Activated CD4-positive, CD25-positive, alpha-beta regulatory T cell treated with anti-CD3 and anti-CD28 coated beads, Interleukin-2, amount 50 U/mL, for 72 hours (primary cell): ENCODE measurements at places on chromosomes 12 and 14.

- no peak for DNase-seq
Measured at GRCh38 chr12:107917912-107918800, 143.7 kb downstream of the ASCL4 start.

- no peak for DNase-seq
Measured at GRCh38 chr14:81715731-81716130, 182.1 kb upstream of the SEL1L start.

DNA sequence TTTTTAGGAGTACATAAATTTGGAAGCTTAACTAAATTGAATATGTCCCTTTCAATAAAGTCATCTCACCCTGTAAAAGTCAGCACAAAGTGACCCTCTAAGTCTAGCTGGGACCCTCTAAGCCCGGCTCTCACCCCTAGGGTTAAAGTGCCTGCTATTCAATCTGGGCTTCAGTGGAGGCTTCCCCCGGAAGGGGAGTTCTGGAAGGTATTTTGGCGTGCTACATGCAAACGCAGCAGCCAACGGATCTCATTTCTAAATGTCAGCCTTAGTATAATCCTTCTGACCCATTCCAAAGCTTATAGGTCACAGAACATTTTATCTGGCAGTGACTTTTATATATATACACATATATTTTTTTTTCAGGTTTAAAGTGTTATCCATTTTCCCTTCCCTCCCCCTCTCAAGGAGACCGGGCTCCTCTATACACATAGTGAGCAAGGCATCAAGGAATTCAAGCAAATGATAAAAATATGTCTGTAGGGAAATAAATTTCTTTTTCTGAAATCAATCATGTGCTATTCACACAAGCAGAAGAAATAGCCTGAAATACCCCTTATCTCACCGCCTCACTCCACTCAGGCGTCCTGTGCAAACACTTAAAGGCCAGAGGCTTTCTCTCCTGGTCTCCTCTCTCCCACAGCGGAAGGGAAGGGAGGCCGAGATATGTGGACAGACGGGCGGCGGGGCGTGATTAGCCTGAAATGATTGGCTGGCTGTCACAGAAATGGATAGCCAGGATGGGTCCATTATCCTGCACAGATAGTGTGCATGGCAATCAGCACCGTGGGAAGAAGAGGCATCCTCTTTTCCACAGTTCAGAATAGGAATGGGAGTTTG is 301.7 kb downstream of the GALC start:
- no peak for DNase-seq

DNA sequence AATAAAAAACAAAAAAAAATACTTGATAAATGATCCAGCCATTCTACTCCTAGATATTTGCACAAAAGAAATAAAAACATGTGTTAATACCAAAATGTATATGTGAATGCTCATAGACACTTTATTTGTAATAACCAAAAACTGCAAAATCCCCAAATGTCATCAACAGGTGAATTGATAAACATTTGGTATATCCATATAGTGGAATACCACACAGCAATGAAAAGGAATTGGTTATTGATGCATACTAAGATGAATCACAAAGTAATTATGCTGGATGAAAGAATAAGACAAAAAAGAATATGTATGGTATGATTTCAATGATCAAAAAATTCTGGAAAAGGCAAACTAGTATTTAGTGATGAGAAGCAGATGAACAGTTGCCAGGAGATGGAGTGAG is 124.7 kb upstream of the VASH1 start:
- DNase-seq, result no peak

- DNase-seq, result no peak
Measured at GRCh38 chr14:64671591-64671990, 32.6 kb upstream of the PLEKHG3 start.

DNA sequence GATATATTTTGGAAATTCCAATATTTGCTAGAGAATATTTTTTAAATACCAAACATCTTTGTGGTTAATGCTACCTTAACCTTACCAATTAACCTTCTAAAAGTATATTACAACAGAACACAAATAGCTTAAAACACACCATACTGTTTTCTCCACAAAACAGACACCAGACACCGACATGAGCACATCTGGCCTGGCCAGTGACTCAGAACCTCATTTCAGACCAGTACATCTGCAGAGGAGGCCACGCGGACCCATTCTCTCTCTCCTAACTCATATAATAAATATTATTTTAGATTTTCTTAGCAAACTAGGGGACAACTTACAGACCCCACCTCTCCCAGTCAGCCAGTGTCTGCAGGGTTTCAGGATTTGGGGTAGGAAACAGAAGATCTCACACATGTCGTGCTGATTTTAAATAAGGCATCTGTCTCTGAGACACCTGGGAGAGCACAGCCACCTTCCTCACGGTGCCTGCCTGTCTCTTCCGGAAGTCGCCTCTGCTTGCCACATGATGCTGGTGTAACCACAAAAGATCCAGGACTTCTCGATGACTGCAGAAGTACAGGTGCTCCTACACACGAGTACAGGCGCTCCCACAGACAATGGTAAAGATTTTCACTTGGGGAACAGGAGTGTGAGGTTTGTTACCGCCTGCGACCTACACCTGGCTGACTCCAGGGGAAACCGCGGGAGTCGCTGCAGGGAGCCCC is 9.7 kb upstream of the ANKLE2 start:
- DNase-seq, result no peak

- DNase-seq, result no peak
Measured at GRCh38 chr12:119089380-119090013, 89.2 kb upstream of the HSPB8 start.

DNA sequence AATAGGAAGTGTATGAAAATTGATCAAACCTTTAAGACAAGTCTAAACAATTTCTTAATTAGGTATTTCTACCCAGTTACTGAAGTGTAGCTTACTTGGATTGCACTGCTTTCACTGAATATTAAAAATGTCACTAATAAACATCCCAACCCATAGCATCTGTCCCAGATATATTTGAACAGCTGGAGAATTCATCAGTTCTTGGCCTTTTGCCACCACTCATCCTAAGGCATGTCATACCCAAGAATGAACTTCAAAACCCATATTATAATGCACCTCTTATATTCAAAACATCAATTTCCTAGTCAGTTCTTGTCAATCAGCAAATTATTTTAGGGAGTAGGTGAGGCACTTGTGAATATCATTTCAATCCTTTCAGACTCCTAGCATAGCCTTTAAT is 392.3 kb downstream of the PAWR start:
- DNase-seq, result no peak

DNA sequence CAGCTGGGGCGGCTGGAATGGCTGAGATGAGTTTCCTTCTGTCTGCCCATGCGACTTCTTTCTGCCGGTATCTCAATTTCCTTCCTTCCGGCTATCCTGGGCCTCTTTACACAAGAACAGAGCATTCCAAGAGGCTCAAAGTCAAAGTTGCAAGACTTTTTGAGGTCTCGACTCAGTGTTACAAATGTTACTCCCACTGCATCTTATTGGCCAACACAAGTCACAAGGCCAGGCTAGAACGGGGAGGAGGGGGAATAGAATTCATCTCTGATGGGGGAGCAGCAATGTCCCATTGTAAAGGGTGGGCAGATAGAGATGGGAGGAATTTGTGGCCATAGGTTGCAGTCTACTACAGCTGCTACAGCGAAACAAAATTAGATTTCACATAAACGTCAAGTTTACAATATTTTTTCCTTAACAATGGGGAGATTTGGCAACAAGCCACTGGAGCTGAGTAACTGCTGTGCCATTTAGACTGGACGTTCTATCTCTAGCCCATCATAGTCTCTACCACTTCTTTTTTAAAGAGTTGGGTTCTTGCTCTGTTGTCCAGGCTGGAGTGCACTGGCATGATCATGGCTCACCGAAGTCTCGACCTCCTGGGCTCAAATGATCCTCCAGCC is 9.5 kb upstream of the NYNRIN start:
- DNase-seq, result no peak

GRCh38 chr12:66025477-66025876 is 105.1 kb downstream of the LLPH start:
- no peak for DNase-seq

- no peak for DNase-seq
Measured at GRCh38 chr12:107822356-107822755, 47.9 kb downstream of the ASCL4 start.

DNA sequence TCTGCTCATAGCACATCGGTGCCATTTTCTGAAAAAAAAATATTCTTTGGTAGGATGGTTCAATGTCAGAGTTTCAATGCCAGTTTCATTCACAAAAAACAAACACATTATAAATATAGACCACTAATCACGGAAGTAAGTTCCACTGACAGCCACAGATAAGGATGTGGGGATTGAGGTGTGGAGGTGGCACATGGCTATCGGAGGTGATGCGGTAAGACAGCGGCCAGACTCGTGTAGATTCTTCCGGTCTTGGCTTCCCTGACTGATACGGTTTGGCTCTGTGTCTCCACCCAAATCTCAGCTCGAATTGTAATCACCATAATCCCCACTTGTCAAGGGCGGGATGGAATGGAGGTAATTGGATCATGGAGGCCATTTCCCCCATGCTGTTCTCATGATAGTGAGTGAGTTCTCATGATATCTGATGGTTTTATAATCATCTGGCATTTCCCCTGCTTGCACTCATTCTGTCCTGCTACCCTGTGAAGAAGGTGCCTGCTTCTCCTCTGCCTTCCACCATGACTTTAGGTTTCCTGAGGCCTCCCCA is 693.4 kb downstream of the VRK1 start:
- DNase-seq, result no peak

- no peak for DNase-seq
Measured at GRCh38 chr14:99514552-99515300, 33.5 kb downstream of the CCNK start.

DNA sequence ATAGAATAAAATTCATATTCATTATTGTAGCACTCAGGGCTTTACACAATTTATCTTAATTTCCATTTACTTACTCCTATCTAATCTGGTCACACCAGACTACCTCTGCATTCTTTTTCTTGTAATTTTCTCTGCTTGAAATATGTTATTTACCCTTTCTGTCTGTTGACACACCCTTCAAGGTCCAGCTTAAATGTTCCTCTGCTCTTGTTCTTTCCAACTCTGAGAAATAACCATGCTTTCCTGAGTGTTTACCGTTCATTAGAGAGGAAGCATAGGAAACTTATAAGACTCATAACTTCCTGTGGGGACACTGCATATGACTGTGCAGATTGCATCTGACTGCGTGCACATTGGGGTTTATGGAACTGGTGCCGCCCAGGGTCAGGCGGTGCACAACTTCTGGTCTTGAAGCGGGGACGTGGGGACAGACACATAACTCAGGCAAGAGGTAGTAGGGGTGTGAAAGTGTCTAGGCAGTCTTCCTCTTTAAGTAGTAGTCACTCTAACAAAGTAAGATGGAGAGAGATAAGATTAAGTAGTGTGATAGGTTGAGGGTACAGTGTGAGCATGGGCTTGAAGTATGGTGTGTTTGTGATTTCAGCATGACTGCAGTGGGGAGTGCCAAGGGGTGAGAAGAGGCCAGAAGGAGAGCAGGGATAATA is 42.6 kb upstream of the FOXJ2 start:
- DNase-seq, result peak; percentile 53

DNA sequence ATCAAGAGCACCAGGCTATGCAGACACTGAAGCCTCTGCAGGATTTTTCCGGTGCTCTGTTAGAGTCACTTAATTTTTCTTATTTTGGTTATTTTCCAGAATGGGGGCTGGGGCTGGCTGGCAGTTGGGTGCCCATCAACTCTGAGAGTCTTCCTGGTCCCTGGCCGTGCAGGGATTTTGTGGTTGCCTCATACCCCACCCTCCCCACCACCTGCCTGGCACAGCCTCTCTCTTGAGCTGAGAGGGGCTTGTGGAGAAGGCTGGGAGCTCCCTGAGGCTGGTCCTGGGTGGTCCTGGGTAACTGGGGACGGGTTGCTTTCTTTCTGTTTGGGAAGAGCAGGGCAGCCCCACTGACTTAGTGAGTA is 23.3 kb downstream of the LRTM2 start:
- peak; percentile 22 for DNase-seq

- DNase-seq, result no peak
Measured at GRCh38 chr14:95876761-95877538, at the start of gene TUNAR. TSS of gene TUNAR (plus strand) at chr14:95876832.

DNA sequence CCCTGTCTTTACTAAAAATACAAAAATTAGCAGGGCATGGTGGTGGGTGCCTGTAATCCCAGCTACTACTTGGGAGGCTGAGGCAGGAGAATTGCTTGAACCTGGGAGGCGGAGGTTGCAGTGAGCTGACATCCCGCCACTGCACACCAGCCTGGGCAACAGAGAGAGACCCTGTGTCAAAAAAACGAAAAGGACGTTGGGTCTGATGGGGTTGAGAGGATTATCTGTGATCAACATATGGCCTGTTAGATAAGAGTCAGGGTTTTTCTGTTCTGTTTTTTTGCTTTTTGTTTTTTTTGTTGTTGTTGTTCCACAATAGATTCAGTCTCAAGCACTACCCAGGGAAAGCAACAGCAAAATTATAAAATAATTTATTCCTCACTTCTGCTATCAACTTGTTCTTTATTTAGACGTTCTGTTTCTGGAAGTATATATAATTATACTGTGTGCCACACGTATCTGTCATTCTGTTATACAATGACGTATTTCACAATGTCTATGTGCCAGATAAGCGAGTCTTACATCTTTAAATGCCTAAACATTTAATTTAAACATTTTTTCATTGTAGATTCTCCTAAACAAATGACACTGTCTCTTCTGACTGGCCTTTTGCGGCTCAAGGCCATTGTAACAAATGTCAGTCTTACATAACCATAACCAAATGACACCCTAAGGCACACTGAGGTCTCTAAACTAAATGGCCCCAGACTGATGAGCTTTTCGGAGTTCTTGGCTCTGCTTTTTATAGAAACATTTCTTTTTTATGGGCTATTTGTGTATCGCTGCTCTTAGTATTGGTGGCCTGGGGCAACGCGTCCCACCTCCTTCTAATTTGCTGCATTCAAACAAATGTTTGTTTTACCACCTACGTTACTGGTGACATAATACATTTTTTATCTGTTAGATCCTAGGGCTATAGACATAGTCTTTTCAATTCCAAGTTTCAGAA is 7.2 kb upstream of the P2RX4 start:
- DNase-seq, result no peak

DNA sequence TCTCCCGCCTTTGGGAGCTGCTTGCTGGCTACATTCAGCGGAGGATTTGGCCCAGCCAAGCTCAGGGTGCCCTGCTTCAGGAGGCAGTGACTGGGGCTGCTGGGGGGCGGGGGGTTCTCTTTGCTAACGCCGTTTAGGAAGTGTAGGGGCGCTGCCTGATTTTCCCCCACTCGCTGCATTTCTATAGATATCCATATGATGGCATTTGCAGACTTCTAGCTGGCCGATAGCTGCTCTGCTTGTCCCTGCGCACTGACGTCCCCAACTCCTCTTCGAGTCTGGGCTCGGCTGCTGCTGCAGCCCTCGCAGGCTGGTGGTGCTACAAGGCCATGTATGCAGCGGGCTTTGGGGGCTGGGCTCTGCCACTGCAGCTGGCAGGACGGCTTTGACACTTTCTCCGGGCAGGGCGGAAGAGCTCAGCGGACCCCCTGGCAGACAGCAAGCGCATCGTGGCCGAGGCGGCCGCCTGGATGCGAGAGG is 3.1 kb downstream of the LRFN5 start:
- DNase-seq, result no peak

DNA sequence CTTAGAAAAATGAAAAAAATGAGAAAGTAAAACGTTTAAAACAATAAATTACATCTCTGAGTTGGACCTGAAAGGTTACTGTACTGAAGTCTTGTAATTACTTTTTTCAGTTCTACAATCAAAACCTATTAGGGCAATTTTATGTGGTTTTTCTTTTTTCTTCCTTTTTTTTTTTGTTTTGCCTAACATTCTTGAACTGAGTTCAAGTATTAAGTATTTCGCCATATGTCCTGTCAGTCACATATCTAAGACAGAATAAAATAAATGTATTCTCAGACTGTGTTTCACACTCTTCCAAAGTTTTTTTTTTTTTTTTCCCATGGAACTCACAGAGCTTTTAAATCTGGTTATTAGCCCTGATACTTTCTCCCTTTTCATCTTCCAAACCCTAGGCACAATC is 172.0 kb downstream of the BCAT1 start:
- DNase-seq, result no peak
